ENCODE measurements at places on chromosomes 11 and 22. TPM values are rescaled to one million over a fixed set of nuclear protein-coding genes. Genes with fewer than 3 reads are reported as not detected.

- no peak for DNase-seq
These were observed 21.5 kb upstream of the NRIP3 start for GRCh38 chr11:9025101-9025850.

GRCh38 chr22:19841641-19842392 lies 12.9 kb downstream of the GNB1L start:
- DNase-seq = no peak

- no peak for DNase-seq
These were observed 23.2 kb upstream of the UBASH3B start for GRCh38 chr11:122632181-122632824.

- no peak for DNase-seq
These were observed 258.4 kb downstream of the DYNC2H1 start for GRCh38 chr11:103367650-103368049.

DNA sequence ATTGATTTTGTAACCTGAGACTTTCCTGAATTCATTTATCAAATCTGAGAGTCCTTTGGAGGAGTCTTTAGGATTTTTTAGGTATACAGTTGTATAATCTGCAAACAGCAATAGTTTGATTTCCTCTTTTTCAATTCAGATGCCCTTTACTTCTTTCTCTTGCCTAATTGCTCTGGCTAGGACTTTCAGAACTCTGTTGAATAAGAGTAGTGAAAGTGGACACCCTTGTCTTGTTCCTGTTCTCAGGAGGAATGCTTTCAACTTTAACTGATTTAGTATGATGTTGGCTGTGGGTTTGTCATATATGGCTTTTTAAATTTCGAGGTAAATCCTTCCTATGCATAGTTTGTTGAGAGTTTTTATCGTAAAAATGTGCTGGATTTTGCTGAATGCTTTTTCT lies 227.4 kb downstream of the CSNK2A3 start:
- DNase-seq = no peak

- peak; percentile 73 for DNase-seq
These were observed 15.5 kb downstream of the APOL3 start for GRCh38 chr22:36144886-36145541.

- no peak for DNase-seq
These were observed 12.2 kb upstream of the IFITM3 start for GRCh38 chr11:332651-333480.

DNA sequence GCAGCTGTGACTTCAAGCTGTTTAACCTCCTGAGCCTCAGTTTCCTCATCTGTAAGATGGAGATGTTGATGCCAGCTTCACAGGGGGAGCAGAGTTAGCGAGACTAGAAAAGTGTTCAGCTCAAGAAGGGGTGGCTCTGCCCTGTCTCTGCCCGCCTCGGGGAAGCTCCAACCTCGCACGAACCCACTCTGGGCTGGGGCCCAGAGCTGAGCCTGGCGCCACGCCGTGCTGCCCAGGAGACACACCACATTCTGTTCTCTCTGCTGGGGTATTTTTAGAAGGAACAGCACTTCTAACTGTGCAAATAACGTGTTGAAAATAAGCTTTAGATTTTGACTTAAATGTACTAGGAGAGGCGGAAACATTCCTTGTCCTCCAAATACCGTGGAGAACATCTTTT lies 74.1 kb downstream of the PHF21B start:
- no peak for DNase-seq

- DNase-seq = no peak
These were observed 16.9 kb downstream of the IL18BP start for GRCh38 chr11:72015511-72016061.

PAMR1 gene
- total RNA-seq = 3.0 TPM
